ENCODE measurements at places on chromosomes 6 and 20.

GRCh38 chr6:2531426-2532215 lies 219.1 kb downstream of the MYLK4 start:
- DNase-seq: no peak

DNA sequence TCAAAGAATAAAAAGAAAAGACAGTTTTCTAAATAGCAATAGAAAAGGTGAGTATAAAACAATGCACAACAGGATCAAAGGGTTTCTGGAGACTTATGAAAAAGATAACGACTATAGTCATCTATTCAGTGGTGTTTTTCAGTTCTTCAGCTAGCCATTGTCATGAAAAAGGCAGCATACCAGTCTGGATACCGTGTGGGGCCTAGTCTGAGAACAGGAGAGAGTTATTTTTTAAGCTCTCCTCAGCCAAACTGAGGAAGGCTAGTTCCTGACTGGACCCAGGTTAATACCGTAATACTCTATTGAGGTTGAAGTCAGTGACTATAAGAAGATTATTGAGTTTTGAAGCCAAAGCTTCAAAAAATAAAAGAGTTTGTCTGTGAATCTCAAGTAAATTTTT lies 49.5 kb downstream of the PLN start:
- no peak for DNase-seq

DNA sequence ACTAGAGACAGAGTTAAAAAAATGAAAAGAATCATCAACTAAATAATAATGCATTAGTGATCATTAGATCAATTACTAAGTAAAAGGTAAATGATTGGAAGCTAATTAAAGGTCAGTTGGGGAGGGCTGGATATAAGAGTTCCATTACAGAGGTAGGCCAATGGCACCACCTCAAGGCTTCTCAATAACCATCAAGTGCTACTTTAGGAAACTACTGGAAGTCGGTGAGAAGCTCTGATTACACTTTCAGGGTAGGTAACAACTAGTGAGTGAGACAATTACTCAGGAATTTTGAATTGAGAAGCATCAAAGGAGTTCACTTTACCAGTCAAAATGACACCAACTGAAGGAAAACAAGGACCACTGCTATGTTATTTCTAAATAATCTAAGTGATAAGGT lies 90.2 kb upstream of the HDAC2 start:
- DNase-seq: no peak

DNA sequence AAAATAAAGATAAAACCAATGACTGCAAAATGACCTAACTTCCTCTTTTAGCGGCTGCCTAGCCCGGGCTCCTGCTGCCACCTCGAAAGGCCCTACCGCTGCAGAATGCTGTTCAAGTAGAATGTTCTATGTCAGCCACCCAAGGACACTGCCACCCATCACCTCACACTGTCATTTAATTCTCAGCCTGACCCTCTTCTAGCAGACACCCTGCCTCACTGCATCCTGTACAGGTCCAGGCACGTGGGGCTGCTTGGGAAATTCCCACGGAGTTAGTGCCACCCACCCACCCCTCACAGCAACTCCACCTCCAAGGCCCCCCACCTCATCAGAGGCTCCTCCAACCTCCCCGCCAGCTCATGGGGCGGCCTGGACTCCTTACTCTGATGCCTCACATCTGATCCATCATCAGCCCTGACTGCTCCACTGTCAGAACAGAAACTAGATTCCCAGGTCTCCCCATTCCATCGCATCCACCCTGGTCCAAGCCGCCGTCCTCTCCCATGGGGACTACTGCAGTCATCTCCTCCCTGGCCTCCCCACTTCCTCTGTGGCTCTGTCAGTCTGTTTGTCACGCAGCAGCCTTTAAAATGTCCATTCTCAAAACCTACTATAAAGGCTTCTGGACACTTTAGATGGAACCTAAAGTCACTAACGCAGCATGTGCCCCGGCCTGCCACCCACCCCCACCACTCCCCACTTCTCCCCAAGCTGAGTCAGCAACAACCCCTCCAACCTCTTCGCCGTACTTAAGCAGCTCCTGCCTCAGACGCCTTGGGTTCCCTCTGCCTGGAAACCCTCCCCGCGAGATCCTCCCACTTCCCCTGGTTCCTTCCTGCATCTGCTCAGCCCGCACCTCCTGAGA lies 17.0 kb downstream of the NFATC2 start:
- DNase-seq: peak; percentile 58

GRCh38 chr6:158894193-158894592 lies 75.0 kb upstream of the EZR start:
- DNase-seq: no peak

GRCh38 chr6:79042088-79042798 lies 35.8 kb downstream of the PHIP start:
- no peak for DNase-seq

GRCh38 chr6:8904754-8905153 lies 469.4 kb upstream of the SLC35B3 start:
- DNase-seq: no peak

DNA sequence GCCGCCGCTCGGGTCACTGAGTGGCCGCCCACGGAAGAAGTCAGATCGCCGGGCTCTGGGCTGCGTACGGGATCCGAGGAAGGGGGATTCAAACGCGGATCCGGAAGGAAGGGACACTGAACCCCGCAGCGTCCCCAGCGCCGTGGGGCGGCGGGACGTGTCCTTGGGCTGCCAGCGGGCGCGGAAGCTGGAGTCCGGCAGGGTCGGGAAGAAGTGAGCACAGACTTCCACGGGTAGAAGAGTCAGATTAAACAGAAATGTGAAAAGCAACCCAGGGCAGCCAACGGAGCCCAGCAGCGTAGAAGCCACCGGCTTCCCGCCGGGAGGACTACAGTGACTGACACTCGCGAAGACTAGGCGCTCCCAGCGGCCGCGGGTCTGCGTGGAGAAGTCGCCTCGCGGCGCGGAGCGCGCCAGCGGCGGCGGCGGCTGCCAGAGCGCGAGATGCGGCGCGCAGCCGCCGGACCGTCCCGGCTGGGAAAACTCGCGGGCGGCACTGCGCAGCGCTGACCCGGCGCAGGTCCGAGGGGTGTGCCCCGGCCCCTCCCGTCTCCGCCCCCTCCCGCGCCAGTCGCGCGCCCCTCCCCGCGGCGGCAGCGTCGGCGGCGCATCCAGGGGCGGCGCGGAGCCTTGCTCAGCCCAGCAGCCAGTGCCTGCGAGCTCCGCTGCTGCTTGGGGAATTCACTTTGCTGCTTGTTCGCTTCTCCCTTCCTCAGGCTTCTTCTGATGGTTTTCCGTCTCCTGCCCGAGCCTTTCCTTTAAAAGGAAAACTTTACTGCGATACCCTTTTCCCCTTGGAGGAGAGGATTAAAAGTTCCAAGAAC lies at the start of gene SAMD5:
Gene SAMD5 (plus strand): TSS at position 649 of the 824 bp plus-strand sequence. CDS start 239 bp downstream, outside the sequence.
- no peak for DNase-seq

DNA sequence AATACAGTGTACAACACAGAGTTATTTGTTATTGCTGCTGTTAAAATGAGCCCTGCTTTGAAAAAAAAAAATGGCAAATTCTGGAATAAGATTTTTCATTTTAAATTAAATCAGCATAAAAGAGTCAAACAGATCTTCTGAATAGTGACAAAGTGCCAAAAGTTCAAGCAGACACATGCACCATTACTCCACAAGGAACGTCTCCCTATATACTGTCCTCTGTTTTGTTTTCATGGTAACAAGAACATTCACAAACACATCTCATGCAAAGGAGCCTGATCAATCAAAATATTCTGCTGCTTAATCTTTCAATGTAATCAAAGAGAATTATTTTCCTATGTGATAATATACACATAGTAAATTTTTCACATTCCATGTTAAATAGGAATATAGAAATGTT lies 2.7 kb downstream of the HIVEP2 start:
- DNase-seq: no peak

GRCh38 chr20:17955302-17955701 lies 13.3 kb downstream of the SNX5 start:
- no peak for DNase-seq

- DNase-seq: no peak
These were observed 37.8 kb upstream of the NHSL1 start for GRCh38 chr6:138537106-138537505.

DNA sequence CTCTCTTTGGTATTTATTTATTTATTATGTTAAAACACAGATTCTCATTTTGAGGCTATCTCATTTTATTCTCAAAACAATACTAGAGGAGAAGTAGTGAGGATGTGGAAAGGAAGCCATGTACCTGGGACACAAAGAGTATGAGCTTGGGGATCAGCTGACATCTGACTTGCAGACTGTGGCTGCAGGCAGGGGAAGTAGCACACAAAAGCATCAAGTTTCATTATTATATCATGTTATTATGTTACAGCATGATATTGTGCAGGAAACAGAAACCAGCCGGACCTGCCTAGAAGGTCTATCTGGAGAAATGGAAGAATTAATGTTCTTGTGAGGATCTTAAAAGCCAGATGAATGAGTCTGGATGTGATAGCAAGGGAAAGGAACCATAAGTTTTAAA lies 248.2 kb downstream of the KHDC1L start:
- no peak for DNase-seq

GRCh38 chr6:44315516-44315915 lies 2.4 kb upstream of the AARS2 start:
- no peak for DNase-seq

GRCh38 chr20:36836591-36837269 lies 39.2 kb upstream of the TLDC2 start:
- no peak for DNase-seq

GRCh38 chr6:79810185-79810705 lies 137.1 kb downstream of the ELOVL4 start:
- no peak for DNase-seq

DNA sequence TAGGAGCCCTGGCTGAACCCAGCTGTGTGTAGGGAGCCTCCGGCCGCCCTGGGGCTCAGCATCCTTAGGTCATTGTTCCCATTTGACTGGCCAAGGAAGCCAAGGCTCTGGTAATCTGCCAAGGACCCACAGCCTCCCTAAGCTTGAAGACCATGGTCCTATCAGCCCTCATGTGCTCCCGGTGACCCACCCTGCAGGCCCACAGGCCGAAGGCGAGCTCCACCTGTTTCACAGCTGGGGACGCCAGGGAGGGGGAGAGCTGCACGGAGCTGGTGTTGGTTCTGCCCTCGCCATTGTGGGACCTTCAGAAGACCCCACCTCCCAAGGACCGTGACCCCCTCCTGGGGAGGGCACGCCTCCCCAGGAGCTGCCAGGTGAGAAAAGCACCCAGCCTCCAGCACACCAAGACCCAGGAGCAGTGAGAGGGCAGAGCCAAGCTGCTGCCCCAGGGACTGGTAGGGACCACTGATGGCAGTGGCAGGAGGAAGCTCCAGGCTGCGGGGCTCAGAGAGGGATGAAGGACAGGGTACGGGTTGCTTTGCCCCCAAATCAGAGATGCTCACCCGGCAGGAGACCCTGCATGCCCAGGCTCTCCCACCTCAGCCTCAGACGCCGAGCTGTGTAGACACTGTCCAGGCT lies 30.7 kb upstream of the MRGBP start:
- no peak for DNase-seq

DNA sequence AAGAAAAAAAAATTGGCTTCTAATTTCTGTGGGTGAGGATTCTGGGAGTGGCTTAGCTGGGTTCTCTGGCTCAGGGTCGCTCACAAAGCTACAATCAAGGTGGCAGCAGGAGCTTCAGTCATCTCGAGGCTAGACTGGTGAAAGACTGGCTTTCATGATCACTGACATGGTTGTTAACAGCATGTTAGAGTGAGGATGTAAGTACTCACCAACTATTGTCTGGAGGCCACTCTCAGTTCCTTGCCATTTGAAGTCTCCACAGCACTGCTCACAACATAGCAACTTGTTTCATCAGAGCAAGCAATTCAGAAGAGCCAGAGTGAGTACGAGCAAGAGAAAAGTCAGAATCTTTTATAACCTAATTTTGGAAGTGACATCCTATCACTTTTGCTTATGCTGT lies 145.7 kb upstream of the PRSS16 start:
- no peak for DNase-seq

DNA sequence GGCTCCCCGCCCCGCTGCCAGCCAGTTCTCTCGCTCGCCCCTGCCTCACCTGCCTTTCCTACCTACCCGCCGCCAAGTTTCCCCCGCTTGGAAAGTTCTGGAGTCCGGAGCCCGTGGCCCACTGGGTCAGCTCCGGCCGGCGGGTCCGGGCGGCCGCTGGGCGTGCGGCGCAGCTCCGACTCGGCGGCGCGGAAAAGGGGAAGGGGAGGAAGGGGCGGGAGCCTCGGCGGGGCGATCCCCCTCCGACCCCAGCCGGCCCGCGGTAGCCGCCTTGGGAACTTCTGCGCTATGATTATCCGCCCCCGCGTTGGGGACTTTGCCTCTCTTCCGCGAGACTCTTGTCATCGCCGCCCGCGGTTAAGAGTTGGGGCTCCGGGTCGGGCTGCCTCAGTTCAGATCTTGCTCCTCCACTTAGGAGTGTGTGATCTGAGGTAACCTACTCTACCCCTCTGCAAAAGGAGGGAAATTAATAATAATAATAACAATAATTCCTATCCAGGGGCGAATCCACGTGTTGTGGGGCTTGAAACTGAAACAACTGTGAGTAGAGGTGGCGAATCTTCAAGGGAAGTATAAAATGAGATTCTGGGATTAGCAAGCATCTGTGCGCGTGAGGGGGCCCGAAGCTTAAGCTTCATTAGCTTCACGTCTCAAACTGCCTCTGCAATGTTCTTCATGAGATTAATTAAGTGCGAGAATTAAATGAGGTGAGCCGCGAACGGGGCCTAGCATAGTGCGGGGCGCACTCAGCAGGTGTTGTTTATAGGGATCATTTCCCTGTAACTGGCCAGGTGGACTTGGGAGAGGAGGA lies 30.8 kb downstream of the SF3B5 start:
- DNase-seq: peak; percentile 52

DNA sequence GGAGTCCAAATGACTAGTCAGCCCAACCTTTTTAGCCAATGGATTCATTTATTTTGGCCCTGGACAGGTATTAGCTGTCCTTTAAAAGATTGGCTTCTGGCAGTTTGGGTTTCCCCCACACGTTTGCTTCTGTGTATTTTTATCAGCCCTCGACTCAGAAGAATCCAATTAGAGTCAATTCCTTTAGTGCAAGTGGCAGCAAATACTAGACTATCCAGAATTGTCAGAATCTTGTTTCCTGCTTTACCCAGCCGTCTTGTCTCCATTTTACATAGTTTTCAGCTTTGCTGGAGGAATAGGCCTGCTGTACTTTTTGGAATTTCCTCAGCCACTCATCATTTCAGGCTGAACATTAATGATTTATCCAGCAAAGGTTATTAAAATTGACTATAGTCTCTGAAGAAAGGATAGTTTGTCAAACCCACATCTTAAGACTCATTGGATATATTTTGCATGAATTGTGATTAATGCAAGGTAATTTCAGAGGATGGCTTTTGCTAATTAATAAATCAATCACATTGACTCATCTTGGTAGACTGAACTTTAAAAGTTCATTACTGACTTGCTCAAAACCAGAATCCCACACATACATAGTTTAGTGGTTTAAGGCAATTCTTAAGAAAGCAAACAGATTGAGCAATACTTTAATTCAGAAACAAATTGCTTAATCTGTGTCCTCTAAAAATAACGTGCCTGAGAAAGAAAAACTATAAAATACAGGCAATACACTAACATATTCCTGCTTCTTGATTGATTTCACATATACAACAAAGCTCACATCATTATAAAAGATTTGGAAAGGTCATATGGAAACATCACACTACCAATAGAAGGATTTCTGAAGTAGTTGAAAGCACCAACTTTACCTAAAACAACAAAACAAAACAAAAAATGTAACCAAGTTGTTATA lies 62.9 kb upstream of the ZNF217 start:
- DNase-seq: no peak

- no peak for DNase-seq
These were observed 143.1 kb downstream of the ADGRG6 start for GRCh38 chr6:142444881-142445301.

Measured in stimulated activated CD8-positive, alpha-beta memory T cell treated with anti-CD3 and anti-CD28 coated beads, Interleukin-15, amount 100 ng/mL, for 4 hours (primary cell).